OCI-LY7 (cell line): ENCODE measurements at places on chromosomes 1 and 21. TPM values are rescaled to one million over a fixed set of nuclear protein-coding genes. Genes with fewer than 3 reads are reported as not detected.

DNA sequence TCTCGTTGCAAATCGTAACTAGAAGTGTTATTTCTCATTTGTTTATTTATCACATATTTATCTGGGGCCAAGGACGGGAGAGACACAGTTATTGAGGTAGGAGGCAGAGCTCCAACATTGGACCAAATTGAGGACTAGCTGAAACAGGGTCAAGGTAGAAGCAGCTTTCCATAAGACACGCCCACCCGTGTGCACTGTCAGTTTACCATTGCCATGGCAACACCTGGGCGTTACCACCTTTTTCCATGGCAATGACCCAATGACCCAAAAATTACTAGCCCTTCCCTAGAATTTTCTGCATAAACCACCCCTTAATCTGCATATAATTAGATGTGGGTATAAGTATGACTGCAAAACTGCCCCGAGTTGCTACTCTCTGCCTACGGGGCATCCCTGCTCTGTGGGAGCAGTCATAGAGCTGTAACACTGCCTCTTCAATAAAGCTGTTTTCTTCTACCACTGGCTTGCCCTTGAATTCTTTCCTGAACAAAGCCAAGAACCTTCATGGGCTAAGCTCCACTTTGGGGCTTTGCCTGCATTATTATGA, 72.7 kb downstream of the FBXO2 start:
- no peak for DNase-seq

- DNase-seq = no peak
These were observed 84.0 kb downstream of the CD247 start for GRCh38 chr1:167434306-167434705.

GRCh38 chr1:151405187-151405951, 6.0 kb downstream of the PSMB4 start:
- no peak for DNase-seq

S100A3 gene
- not detected in 2 replicates for total RNA-seq

TMEM167B gene
- 21.0 and 21.2 TPM in 2 replicates for total RNA-seq
